ENCODE measurements at places on chromosomes 2 and 18.

GRCh38 chr2:58182527-58182926, 58.6 kb downstream of the FANCL start:
- no peak for DNase-seq

GRCh38 chr2:222774941-222775340, 85.9 kb upstream of the ACSL3 start:
- no peak for DNase-seq

DNA sequence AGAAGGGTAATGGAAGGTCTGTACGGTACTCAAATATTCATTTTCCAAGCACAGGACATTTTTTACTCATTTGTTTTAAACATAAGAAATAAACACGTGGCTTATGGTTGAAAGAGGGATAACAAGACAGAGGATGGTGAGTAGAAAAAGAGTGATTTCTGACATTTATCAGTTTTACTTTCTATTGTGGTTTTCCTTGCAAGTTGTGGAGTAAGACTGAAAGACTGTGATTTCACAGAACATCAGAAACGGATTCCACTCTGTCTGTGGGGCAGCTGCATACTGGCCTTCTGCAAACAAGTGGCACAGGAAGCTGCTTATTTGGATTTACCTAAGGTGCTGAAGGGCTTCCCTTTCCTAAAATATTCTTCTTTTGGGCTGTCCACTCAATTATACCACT, 122.2 kb upstream of the ITGB6 start:
- no peak for DNase-seq

DNA sequence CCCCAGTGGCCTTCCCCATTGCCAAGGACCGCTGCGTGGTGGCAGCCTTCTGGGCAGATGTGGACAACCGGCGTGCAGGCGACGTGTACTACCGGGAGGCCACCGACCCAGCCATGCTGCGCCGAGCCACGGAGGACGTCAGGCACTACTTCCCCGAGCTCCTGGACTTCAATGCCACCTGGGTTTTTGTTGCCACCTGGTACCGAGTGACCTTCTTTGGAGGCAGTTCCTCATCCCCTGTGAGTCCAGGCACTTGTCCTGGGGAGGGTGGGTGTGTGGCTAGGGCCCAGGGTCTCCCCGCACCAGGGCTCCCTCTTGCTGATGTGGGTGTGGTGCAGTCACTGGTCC, 31.9 kb downstream of the SNED1 start:
- DNase-seq: no peak

GRCh38 chr2:221822416-221822815, 250.3 kb upstream of the EPHA4 start:
- no peak for DNase-seq

GRCh38 chr2:24559473-24560113, 68.5 kb downstream of the NCOA1 start:
- DNase-seq: no peak

- DNase-seq: no peak
Measured at GRCh38 chr2:217370391-217370790, 510.5 kb upstream of the TNP1 start.

DNA sequence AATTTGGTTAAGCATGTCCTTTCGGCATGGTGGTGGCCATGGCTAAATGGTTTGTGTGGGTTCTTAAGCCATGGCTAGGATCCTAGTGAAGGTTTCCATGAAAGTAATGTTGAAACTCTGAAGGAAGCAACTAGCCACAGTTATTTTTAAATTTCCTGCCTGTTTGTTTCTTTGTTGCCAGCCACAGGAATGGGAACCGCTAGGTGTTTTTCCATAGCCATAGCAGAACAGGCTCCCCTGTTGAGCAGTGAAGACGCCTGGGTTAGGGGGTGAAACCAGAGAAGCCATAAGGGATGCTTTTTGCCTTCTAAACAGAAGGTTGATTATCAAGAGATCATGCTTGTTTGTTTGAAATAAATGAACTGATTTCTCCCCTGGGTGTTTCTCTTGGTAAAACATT, 60.1 kb upstream of the CHMP1B start:
- DNase-seq: no peak
